HT-29 (cell line): ENCODE measurements at places on chromosomes 1 and 21. TPM values are rescaled to one million over a fixed set of nuclear protein-coding genes. Genes with fewer than 3 reads are reported as not detected.

Gene LPAR3
- not detected in 2 replicates for total RNA-seq

Gene INSRR
- 0.03 TPM in 1 of 2 replicates, not detected in the other for total RNA-seq

Gene NECTIN4
- 8.6 and 10.4 TPM in 2 replicates for total RNA-seq

Gene FCGR3A
- not detected in 2 replicates for total RNA-seq

Gene CFAP74
- not detected in 2 replicates for total RNA-seq

Gene LYPD8
- 2.4 TPM in 1 of 2 replicates, not detected in the other for total RNA-seq

Gene CLCA2
- not detected in 2 replicates for total RNA-seq

Gene CCDC185
- total RNA-seq, result not detected in 2 replicates

Gene CDK18
- total RNA-seq, result 22.2 and 27.6 TPM in 2 replicates

Gene ATP1A2
- not detected in 2 replicates for total RNA-seq

Gene SMIM1
- 1.9 TPM in 1 of 2 replicates, not detected in the other for total RNA-seq

GRCh38 chr1:92754719-92755050, 30.2 kb downstream of the EVI5 start:
- DNase-seq, result no peak

DNA sequence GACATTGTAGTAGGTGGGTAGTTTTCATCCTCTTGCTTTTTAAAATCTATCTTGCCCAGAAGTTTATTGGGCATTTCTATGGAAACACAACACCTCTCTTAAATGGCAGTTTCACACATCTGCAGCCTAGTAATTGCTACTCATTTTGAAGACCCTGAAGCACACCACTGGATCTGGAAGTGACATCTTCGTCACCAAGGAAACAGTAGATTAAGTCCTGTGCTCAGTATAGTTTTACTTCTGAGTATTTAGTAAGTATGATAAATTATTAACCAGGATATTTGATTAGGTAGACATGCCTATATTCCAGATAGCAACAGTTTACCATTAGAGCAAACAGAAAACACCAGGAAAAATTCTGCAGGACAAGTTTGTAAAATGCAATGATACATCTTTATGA, 48.7 kb downstream of the UCK2 start:
- DNase-seq, result no peak

DNA sequence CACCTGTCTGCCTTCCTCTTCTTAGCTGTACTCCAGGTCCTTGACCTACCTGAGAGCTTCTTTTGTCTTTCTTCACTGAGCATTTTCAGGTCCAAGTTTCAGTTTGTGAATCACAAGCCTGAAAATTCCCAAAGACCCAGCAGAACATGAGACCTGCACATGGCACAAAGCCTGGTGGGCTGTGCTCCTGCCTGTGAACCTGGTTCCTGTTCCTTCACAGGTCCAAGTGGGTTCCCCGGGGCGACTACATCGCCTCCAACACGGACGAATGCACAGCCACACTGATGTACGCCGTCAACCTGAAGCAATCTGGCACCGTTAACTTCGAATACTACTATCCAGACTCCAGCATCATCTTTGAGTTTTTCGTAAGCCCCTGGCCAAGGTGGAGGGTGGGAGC, 42.1 kb upstream of the SARS1 start:
- DNase-seq, result no peak

DNA sequence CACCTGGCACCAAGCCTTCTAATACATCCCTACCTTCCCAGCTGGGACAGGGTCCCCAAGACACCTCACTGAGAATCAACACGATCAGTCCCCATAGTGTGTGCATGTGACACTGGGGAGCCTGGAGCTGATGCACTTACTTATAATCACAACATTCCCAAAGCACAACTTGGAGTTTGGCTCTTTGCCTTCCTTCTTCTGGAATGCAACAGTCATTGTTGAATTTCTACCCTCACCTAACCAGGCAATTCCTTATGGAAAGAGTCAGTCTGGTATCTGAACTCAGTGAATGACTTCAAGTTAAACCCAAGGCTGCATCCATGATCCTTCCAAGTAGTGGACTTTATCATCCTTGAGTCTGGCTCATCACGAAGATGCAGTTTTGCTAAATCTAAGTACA, 86.1 kb downstream of the DSCAM start:
- DNase-seq, result no peak

- DNase-seq, result no peak
These were observed 125.5 kb downstream of the ADAMTS1 start for GRCh38 chr21:26719750-26720149.

DNA sequence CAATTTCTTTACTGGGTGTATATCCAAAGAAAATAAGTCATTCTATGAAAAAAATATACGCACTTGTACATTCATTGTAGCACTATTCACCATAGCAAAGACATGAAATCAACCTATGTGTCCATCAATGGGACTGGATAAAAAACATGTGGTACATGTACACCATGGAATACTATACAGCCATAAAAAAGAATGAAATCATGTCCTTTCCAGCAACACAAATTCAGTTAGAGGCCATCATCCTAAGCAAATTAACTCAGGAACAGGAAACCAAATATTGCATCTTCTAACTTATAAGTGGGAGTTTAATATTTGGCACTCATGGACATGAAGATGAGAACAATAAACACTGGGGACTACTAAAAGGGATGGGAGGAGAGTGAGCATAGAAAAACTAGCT, 325.7 kb downstream of the TGFB2 start:
- no peak for DNase-seq

- DNase-seq, result no peak
These were observed 7.3 kb downstream of the BOLA1 start for GRCh38 chr1:149906570-149907075.

DNA sequence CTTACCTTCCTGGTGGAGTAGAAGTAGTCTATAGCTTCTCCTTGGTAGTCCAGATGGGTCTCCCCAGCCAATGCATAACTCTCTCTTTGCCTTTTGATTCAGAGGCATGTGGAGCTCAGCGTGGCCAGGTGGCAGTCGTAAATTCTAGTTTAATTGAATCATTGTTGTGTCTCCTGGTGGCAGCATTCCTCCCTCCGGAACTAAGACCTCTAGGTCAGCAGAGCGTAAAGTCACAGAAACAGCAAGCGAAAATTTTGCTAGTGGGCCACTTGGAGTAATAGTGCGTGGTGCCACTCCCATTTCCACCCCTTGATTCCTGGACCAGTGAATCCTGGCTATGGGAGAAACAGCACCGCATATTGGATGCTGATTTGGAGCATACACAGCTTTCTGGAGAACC, 3.9 kb upstream of the TMPRSS2 start:
- DNase-seq, result peak; percentile 44

- no peak for DNase-seq
These were observed 213.2 kb downstream of the USH2A start for GRCh38 chr1:216210081-216210480.

DNA sequence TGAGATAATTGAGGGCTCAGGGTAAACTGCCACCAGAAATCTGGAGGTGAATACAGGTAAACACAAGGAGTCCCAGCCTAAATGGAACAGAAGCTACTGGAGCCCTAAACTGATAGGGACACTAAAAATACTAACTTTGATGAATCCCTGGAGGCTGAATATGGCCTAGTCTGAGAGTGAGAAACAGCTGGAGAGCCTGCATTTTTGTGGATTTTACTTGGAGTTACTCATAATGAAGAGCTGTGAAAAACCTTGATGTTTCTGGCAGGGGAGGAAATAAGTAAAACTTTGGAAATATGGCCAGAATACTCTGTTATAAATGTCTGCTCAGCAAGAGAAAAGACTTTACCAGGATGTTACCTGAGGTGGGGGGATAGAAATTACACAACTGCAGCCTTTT, 164.4 kb downstream of the LIPI start:
- DNase-seq, result no peak

- DNase-seq, result peak; percentile 80
These were observed 18.5 kb downstream of the PLA2G2D start for GRCh38 chr1:20100632-20101355.

DNA sequence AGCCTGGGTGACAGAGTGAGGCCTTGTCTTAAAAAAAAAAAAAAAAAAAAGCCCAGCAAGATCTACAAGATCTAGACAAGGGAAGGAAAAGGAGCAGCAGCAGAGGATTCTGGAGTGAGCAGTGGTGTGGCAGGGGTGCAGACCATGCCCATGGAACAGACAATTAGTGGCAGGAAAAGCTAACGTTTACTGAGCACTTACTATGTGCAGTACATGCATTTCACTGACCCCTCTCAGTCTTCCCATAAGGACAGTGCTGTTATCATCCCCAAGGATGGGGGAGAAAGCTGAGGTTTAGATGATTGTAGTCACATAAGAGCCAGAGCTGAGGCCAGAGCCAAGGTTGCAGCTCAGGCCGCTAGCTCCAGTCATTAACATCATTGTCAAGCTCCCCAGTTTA, 5.9 kb downstream of the PODN start:
- no peak for DNase-seq

DNA sequence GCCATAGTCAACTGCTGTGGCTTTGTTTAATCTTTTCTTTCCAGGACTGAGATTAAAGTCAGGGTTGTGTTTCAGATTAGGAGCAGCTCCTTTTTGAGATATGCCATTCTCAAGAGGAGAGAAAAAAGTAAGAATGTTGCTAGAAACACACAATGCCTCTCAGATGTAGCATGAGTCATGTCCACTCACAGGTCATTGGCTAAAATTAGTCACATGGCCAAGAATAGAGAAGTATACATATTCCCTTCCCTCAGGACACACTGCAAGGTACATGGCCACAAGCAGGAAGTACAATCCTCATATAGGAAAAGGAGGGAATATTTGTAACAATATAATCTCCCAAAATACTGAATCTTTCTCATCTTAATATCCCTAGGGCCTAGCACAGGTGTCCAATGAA, 141.9 kb upstream of the PTBP2 start:
- no peak for DNase-seq

GRCh38 chr1:87136607-87137341, 191.9 kb upstream of the LMO4 start:
- no peak for DNase-seq

- DNase-seq, result no peak
These were observed 41.7 kb downstream of the WDR4 start for GRCh38 chr21:42837421-42838211.

- DNase-seq, result no peak
These were observed 34.8 kb upstream of the ATP6V1G3 start for GRCh38 chr1:198575292-198575691.

DNA sequence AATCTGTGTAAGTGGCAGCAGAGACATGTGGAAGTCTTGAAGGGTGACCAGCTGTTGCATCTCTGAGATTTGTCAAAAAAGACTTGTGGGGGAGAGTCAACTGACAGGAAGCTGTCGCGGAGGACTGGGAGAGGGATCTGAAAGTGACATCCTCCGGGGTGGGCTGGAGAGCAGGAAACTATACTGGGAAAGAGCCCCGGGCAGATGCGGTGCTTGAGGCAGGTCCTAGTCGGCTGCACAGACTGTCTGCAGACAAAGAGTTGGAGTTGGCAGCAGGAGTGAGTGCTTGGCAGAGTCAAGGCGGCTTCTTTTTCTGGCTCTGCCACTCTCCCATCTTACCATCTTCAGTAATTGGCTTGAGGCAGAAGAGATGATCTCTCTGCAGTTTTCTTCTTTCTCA, 294.0 kb upstream of the C1orf87 start:
- no peak for DNase-seq

- DNase-seq, result no peak
These were observed 21.6 kb downstream of the PTGFRN start for GRCh38 chr1:116931016-116931918.

DNA sequence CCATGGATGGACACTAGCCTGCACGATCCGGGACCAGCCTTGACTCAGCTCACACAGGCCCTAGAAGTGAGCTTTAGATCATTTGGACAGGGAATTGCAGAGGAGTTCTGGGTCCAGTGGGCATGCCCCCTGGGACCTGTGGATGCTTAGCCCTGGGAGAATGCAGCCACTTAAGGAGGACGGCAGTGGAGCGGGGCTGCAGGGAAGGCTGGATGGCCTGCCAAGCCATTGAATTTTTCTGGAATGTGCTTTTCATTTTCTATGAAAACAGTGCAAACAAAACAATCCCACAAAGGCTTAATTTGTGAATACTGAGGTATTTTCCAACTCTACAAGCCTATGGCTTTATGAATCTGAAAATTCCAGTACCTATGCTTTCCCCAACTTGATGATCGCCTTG, 80.4 kb upstream of the GCLM start:
- no peak for DNase-seq

DNA sequence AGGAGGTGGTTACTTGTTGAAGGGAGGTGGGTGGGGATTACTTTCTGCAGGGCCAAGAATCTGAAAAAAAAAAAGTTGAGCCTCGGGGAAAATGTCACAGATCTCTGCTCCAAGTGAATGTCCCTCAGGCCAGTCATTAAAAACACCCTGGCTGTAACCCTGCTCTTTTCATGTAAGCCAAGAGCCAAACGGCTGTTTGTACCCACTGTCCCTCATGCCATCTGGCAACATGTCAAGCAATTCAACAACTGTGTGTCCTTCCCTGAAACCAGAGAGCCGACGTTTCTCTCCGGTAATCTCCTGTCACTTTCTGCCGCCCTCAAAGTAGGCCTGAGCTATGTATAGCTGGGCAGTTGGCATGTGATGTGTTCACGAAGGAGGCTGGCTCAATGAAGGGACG, 14.7 kb downstream of the CASQ2 start:
- no peak for DNase-seq

GRCh38 chr1:182200025-182200812, 138.7 kb upstream of the ZNF648 start:
- no peak for DNase-seq

GRCh38 chr1:177209357-177209756, 38.6 kb downstream of the BRINP2 start:
- peak; percentile 92 for DNase-seq

GRCh38 chr1:210257698-210258529, 25.3 kb downstream of the SERTAD4 start:
- DNase-seq, result no peak

DNA sequence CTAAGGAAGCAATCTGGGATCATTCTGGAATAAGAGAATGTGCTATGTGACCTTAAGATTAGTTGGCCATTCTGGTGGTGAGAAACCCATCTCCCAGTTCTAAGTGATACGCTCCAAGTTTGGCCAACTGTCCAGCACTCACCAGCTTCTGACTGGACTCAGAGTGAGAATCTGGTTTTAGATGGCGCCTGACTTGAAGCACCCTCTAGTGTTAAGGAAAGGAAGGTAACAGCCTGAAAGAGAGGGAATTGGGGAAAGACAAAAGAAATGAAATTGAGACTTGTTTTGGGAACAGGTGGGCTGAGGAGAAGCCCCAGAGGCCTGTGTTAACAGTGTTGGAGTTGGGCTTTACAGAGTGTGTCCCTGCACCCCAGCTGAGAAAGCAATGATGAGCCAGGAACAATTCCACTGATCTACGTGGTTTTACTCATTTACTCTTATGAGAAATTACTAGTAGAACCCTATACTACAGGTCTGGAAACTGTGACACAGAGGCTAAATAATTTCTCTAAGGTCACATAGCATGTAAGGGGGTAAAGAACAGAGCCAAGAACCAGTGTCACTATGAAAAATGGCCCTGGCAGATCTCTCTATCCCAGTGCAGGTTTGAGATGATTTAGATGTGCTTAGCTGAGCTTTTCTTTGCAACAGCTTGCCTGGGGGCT, 9.3 kb upstream of the FCAMR start:
- DNase-seq, result peak; percentile 52

DNA sequence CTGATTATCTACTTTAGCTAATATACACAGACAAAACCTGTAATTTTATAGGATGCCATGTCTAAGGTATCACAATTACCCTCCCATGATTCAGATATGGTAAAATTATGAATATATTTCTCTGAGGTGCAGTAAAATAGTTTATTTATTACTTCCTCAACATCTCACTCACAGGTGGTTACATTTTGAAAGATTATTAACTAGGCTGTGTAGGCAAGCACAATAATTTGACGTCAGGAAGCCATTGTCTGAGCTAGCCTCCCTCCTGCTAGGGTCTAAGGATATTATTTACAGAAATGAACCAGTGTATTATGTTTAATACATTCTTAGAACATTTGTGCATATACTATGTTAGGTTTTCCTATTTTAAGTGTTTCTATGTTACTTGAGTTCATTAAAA, 69.9 kb upstream of the ADGRL2 start:
- DNase-seq, result peak; percentile 30
